ENCODE measurements at places on chromosomes 4 and X.

DNA sequence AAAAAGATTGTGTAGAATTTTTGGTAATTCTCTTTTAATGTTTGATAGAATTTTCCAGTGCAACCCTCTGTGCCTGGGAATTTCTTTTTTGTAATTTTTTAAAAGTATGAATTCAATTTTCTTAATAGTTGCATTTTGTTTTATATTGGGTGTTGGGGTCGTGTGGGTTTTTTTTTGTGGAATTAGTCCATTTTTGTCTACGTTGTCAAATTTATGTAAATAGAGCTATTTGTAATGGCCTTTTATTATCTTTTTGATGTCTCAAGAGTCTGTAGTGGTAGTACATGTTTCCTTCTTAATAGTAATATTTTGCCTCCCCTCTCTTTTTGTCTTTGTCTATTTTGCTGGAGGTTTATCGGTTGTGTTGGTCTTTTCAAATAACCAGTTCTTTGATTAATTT lies 64.4 kb downstream of the F11 start:
- no peak for DNase-seq

DNA sequence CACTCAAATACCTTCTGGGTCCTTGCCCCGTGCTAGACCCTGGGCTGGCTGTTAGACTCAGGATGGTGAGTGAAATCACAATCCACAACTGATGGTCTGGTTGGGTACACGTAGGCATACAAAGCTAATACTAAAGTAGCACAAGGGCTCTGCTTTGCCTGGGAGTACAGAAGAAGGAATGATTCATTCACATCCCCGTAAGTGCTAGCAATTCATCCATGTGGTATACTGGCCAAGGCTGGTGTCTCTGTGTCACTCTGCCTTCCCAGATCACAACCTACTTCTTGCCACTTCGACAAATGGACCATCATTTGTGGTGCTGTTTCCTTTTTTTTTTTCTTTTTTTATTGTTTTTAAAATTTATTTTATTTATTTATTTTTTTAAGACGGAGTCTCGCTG lies 19.7 kb upstream of the RBM47 start:
- DNase-seq = no peak

- no peak for DNase-seq
Measured at GRCh38 chr4:101244349-101244748, 103.0 kb downstream of the PPP3CA start.

GRCh38 chrX:538311-538710 lies 92.3 kb upstream of the SHOX start:
- DNase-seq = no peak

GRCh38 chr4:155415662-155416061 lies 38.9 kb upstream of the MAP9 start:
- no peak for DNase-seq

DNA sequence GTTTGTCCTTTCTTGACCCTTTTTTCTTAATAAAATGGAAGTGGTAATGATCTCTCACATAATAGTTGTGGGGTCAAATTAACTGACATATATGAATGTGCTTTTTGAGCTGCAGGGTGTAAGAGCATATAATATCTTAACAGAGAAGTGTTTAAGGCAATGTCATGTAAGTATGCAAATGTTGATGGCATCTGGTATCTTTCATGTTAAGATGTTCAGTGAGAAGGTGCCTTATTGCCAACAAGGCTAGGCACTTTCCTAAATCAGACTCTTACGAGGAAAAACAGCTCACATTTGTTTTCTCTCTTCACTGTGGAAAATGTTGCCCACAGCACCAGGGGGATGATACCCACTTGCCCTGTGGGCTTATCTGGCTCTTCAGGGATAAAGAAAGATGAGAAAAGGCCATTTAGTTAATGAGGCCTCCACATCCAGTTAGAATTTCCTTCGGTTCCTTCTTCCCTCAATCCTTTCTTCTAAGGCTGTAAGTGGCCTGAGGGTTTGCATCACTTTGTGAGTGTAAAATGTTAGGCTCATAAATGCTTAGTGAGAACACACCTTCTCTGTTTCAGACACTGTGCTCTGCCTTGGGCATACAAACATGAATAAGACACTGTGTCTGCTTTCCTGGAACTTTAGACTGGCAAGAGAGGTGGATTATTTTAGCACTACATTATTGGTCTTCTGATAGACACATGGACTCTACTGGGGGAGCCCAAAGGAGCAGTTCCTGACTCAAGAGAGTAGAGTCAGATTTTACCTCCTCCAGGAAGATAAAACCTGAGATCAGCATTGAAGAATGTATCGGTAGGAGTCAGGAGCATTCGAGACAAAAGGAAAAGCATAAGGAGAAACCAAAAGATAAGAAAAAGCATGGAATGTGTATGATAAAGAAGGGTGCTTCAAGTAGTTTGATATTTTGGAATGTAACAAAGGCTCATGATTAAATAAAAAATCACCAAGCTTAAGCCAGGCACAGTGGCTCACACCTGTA lies 135.5 kb downstream of the SOWAHB start:
- no peak for DNase-seq

DNA sequence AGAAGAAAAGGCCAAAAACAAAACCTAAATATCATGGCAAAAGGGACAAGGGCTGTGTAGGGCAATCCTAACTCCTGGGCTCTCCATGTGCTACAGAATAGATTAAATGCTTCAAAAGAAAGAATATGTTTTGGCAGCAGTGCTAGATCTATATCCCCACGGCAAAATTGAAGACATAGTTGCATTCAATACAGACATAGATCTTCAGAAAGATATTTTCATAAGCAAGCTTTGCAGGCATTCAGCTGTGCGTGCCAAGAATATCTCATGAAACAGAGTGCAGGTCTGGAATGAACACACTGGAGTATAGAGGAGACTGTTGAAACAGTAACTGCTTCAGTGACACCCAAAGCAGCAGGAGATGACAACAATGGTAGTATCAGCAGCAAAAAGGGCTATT lies 1476.9 kb downstream of the ARAP2 start:
- DNase-seq = peak; percentile 2

GRCh38 chr4:68606240-68606639 lies 30.1 kb upstream of the UGT2B17 start:
- DNase-seq = no peak

DNA sequence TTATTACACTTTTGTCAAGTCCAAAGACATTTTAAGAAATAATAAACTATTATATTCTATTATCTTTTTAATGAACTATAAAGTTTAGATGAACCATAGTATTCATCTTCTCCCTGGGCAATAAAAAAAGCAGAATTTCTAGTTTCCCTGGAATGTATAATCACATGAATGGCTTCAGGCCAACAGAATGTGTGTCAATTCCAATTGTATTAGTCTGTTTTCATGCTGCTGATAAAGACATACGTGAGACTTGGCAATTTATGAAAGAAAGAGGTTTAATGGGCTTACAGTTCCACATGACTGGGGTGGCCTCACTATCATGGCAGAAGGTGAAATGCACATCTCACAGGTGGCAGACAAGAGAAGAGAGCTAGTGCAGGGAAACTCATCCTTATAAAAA lies 70.7 kb upstream of the ANXA10 start:
- DNase-seq = peak; percentile 61

- peak; percentile 44 for DNase-seq
Measured at GRCh38 chr4:123121241-123121907, 199.0 kb upstream of the NUDT6 start.

DNA sequence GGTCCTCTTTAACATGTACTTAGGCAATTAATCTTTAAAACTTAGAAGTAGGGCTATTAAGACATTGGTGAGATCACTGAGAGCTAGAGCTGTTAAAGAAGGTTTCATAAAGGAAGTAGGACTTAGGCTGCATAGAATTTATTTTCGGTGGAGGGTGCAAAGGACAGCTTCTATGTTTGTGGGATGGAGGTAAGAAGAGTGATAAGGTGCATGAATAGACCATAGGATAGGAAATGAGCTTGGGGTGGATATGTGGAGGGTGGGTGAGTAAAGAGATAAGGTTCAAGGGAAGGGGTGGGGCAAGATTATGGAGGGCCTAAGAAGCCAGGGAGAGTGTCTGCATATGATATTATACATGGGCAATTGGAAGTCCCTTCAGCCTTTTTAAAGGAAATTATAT lies 15.9 kb downstream of the RTL9 start:
- no peak for DNase-seq

DNA sequence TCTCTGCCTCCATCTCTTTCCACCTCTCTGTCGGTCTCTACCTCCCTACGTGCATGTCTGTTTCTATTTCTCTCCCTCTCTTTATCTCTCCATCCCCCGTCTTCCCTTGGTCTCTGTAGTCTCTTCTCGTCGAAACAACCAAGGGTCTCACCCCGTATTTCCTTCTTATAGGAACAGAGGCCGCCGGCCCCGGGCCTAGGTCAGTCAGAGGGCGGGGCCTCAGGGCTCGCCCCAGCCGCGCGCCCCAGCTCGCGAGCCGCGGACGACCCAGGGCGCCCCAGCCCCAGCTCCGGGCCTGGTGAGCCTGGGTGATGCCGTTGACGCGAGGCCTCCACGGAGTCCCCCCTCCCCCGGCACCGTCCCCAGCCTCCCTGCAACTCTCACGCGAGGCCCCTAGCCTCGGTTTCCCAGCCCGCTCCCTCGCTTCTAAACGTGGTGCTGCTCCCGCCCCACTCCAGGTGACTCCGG lies 6.6 kb downstream of the TIMM17B start:
- DNase-seq = no peak

- DNase-seq = no peak
Measured at GRCh38 chrX:43456906-43457305, 199.2 kb upstream of the MAOA start.

DNA sequence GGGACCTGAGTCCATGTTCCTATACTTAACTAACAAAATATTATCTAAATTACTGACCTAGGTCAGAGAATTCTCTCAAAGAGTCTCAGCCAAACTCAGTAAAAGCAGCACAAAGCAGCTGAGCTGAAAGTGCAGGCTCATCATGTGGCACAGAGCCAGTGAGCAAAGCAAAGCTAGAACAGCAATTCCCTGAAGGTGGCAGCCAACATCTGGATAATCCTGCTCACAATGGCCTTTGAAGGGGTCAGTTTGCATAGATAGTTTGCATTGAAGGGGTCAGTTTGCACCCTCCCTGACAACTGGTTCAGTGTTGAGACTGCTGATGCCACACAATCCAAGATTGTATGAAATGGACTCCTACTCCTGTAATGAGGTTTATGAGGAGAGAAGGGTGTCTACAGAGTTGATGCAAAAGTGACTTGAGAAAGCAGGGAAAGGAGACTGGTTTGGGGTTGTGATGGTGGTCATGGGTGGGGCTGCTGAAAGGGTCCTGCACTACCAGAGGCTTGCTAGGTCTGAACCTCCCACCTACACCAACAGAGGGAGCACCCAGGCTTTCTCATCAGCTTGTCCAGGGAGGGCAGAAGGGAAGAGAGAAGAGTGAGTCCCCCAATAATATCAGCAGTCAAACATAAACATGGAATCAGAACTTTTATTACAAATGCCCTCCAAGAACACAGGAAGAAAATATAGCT lies 39.7 kb downstream of the TRIM61 start:
- DNase-seq = peak; percentile 3

DNA sequence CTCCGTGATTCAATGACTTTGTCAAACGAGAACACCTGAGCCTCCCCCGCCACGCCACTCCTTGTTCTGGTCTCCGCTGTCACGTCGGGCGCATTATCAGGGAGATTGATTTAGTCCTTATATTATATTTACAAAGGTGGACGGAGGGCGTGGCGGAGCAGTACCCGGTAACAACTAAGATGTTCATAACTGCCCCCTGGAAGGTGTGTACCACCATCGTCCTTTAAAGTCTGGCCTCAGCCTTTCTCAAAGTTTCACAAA lies 284.2 kb downstream of the PACRGL start:
- DNase-seq = no peak

GRCh38 chrX:40383360-40383759 lies 197.4 kb upstream of the ATP6AP2 start:
- DNase-seq = no peak

DNA sequence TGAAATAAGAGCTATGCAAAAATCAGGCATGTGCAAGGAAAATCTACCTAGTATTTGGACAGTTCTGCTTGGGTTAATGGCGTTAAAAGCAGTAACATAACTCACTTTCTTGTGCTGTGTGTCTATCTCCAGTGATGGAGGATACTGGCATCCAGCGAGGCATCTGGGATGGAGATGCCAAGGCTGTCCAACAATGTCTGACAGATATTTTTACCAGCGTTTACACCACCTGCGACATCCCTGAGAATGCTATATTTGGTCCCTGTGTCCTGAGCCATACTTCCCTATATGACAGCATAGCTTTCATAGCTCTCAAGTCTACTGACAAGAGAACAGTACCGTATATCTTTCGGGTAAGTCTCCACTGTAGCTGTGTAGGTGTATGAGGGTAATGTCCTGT lies 2.6 kb downstream of the PRDM8 start:
- DNase-seq = no peak

- DNase-seq = no peak
Measured at GRCh38 chr4:15470128-15470475, 420 bp downstream of the CC2D2A start.

DNA sequence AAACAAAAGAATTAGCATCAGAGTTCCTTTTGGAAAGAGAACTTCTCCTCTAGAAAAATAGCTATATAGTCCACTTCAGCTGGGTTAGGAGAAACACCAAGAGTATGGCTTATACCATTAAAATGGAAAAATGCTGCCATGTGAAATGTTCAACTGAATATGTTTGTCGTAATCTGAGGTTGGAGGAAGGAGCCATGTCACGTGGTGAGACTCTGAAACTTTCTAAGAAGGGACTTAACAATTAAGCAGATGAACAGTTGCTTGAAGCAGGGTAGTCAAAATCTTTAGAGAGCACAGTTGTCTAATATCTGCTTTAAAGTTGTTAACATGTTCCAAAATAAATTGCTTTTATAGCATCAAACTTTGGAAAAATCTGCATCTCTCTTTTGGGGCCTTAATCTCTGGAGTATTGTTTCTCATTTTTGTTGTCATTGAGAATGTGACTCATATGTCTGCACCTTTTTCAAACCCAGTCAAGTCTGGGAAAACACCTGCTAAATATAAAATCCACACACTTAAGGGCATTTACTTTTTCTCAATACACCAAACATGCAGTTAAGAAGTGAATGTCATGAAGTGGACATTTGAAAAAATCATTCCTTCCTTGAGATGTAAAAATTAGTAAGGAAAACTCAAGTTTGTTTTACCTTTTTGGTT lies 168.8 kb upstream of the PDE5A start:
- DNase-seq = no peak

DNA sequence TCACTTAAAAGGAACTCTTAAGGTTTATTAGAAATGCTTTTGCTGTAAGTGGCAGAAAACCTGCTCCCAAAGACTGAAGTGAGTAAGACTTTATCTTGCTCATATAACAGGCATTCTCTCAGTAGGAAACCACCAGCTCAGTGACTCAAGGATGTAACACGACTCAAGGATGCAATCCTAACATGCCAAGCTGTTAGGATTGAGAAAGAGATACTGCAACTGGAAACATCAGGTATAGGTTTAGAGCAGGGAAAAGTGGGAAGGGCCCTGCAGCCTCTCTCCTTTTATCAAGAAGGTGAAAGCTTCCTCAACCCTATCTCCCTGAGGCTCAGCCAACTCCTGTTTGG lies 11.9 kb upstream of the SLC9A7 start:
- DNase-seq = peak; percentile 93

Measured in fibroblast of skin of right biceps (primary cell).